ENCODE measurements at places on chromosomes 3 and 15.
A peak's percentile ranks its signal among the peaks of the same experiment; 100 is the strongest.

GRCh38 chr3:155079746-155080487 lies at the start of gene MME:
MME (plus strand) TSS chr3:155080319; CDS start chr3:155084168, 3,849 bp downstream.
- no peak for DNase-seq

DNA sequence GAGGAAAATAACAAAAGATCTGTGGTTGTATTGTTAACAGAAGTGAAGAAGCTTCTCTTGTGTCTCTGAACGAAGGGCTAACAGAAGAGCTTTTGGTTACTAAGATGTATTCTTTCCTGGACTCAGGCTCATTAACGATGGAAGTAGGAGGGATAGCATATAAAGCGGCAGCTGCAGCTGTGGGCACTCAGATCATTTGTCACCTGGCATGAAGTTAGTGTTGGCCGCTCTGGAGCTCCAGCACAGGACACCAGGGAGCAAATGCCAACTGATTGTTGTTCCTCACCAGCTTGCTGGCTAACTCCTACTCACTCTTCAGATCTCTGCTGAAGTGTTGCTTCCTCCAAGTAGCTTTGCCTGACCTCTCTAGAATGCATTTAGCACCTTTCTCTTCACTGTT lies 15.5 kb upstream of the SLITRK3 start:
- DNase-seq: no peak

GRCh38 chr3:53836084-53836872 lies 9.9 kb downstream of the CHDH start:
- no peak for DNase-seq

DNA sequence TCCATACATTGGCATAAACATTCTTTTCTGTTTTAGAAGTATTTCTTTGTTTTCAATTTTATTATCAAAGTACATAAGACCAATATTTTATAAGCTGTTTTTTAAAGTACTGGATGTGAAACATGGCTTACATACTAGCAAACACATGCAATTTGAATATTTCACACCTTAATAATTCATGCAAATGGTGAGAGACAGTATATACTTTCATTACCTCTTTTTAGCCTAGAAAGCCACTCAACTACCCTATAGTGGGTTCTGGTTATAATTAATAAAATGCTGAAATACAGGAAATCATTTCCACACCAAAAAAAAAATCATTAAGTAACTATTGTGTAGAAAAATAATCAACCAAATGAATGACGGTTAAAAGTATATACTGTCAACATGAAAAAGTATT lies 38.5 kb upstream of the MELTF start:
- no peak for DNase-seq

GRCh38 chr15:62569460-62570404 lies 404.6 kb upstream of the C2CD4B start:
- DNase-seq: peak; percentile 88

- no peak for DNase-seq
Measured at GRCh38 chr3:126017362-126017761, 48.4 kb downstream of the ROPN1B start.

- no peak for DNase-seq
Measured at GRCh38 chr3:182393830-182394367, 399.4 kb upstream of the ATP11B start.

GRCh38 chr3:117105686-117106085 lies 396.1 kb downstream of the TUSC7 start:
- no peak for DNase-seq

GRCh38 chr3:108202834-108203233 lies 19.4 kb downstream of the IFT57 start:
- no peak for DNase-seq
